ENCODE measurements at places on chromosomes 7 and 10.

- no peak for DNase-seq
Measured at GRCh38 chr7:85521108-85521694, 334.3 kb upstream of the SEMA3D start.

GRCh38 chr10:115052226-115052625, 40.9 kb upstream of the ATRNL1 start:
- no peak for DNase-seq

DNA sequence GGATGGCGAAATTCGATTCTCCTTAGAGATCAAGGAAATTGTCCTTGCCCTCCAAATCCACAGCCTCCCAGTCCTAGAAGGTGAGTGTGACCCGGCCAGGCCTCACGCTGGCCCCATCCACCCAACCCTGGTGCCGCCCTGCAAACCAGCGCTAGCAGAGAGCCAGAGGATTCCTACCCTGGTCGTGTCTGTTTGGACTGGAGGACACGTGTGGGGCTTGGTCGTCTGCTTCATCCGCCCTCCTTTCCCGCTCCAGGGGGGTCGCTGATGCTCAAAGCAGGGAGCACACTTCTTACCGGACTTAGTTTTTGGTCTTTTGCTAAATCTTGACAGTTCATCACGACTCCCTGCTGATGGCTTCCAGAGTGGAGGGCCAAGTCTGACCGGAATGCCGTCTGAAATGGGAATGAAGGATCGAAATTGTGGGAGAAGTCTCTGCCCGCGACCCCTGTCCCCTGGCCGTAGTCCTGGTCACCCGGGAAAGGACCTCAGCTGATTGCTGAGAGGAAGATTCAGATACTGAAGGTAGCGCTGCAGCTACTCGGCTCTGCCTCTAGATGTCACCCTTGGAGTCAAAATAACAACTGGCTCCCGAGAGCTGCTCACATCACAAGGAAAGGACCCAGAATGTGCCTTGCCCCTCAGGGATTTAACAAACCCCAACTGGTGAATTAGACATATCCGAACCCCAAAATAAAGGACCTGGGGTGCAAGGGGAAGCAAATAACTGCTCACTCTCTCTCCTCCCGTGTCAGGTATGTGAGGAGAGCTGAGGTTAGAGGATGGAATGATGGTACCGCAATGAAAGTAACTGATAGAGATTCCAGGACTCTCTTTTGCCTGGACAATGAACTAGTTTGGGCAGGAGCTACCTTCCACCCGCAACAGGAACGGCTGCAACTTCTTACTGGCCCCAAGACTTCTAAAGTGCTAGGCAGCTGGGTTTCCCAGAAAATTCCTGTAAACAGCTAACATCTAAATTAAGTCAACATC, 23.5 kb upstream of the ORC5 start:
- DNase-seq: peak; percentile 33

GRCh38 chr7:5629941-5630340, 151.5 kb downstream of the RNF216 start:
- peak; percentile 46 for DNase-seq

DNA sequence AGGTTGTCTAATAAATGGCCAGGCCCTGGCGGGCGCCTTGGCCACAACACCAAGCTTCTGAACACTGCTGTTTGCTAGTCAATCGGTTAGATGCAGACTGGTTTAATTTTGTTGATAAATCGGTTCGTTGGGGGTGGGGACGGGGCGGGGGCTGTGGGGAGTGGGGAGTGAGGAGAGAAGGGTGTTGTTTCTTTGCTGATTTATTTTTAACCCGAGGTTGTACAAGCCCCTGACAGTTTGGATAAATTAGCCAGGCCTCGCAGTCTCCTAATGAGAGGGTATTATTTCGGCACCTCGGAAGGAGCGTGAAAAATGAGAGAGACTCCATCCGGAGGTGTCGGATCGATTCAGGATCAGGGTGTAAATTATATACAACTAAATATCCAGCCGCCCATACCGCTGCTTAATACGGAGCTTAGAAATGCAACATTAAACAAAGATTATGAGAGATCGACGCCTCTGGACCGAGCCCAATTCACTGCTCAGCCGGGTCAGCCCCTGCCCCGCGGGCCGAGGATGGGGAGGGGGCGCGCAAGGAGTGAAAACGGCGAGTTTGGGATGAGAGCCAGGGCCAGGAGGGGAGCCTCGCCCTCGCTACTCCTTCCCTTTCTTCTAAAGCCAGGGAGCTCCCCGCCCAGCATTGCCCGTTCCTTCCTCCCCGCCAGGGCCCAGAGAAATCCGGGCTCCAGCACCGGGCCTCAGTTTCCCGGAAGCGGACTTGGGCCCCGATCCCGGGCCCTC, 8.0 kb downstream of the UNCX start:
- DNase-seq: no peak

DNA sequence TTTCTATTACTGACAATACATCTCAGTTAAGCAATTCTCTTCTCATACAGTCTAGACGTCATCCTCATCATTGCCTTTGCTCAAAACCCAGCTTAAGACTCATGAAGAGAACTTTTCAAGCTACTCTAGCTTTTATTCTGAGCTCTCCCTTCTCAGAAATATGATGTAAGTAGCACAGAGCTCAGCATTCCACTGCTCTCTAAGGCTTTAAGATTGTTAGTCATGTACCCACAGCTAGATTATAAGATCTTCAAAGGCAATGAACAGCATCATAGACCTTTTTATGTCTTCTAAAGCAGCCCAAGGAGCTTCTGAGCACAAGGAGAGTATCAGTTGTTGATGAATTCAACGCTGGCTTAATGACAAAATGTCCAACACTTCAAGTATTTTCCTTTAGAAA, 119.3 kb downstream of the NRP1 start:
- peak; percentile 98 for DNase-seq

DNA sequence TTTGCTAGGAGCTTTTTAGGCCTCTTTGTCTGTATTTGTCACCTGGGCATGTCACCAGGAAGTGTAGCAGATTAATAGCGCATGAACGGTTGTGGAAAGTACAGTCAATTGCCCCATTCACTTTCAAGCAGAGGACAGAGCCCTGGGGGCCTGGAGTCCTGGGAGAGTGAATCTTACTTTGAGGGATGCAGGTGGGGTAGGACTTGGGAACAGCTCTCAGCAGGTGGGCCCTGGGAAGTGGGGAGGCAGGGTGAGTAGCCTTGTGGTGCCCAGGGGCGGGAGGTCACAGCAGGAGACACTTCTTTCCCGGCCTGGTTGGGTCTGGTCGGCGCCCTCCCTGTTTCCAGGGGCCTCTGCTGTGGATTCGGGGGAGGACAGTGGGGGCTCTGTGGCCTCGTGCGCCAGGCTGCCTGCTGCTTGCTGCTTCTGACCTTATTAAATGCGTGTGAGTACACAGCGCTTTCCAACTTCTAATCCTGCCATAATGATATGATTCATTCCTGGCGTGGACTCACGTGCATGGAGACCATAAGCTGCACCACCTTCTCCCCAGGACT, 51.6 kb upstream of the AQP1 start:
- DNase-seq: no peak

DNA sequence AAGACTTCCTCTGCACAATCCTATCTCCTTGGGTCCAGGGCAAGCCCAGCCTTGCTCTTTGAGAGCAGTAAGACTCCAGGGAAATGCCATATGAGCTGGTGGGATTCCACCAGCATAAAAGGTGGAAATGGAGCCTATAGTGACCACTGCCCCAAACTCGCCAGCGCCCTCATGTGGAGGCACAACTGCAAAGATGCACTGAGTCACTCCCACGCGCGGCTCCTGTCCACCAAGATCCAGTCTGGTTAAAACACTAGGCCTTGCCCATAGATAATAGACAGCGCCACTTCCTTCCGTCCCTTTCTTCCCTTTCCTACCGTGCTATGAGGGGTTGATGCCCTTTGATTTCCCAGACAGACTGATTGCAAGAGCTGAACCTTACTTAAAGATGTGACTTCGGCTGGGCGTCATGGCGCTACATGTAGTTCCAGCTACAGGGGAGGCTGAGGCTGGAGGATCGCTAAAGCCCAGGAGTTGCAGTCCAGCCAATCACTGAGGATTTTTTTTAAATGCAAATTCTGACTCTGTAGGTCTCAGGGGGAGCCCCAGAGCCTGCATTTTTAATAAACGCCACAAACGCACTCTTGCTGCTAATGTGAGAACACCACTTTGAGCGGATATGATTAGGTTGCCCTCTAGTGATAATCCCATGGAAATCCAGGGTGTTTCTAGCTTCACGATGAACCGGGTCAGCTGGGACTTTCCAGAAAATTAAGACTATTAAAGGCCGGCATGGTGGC, 136.5 kb downstream of the EPC1 start:
- DNase-seq: peak; percentile 68

DNA sequence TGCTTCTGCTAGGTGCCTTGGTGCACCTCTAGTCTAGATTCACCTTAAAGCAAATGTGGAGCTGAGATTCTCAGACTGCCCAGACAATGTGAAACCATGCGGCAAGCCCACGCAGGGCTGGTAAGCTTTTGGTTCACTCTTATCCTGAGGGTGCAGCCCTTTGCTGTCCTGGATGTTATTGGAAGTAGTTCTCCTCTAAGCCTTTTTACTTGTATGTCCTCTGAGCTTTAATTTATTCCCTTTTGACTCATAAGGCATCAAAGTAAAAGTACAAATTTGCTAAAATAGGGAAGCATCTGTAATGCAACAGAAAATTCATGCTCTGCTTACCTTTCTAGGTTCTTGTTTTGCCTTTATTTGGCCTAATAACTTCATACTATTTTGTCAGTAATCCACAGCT, 186.8 kb downstream of the MACC1 start:
- no peak for DNase-seq

DNA sequence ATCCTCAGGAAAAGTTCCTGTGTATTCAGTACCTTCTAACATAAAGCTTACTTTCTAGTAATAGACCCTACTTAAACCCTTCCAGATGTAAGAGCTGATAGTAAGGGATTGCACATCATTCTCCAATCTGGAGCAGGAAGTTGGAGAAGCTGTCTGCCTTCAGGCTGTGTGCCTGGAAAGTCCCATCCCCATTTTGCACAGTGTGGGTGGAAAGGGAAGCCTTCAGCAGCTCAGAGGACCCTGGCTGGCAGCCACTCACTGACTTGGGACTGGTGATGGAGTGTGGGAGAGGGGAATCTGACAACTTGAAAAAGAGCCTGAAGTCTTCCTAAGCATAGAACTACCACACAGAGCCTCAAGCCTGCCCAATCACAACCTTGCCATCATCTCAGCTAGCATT, 164.1 kb upstream of the ADO start:
- DNase-seq: no peak

DNA sequence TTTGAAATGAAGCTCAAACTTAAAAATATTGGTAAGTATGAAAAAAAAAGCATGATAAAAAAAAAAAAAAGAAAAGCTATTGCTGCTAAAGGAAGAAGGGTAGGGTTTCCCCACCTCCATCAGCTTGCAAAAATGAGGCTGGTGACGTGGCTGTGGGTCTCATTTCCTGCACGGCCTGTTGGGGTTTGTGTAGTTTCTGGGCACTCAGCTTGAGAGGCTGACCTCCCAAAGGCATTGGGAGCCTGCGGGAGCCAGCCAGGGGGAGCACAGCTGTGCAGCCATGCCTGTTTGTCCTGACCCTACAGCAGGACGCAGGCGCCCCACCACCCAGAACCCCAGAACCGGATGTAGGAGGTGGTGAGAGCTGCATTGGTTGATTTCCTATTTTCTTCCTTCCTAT, 48.8 kb upstream of the CARD11 start:
- no peak for DNase-seq

DNA sequence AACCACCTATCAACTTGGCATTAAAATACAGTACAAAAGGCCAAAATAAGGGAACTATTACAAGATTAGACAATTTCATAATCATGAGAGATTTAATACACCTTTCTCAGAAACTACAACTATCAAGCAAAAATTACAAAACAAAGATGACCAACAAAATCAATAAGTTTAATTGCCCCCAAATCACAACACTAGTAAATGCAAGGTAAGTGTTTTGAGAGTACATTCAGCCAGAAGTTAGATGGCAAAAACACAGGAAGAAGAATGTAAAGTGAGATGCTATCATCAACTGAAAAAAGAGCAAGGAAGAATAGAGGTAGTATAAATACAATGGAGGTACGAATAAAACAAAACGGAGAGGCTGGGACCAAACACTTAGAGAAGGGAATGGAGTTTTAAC, 3.2 kb downstream of the PNPLA8 start:
- DNase-seq: no peak

GRCh38 chr7:116863936-116864500, 1.6 kb downstream of the CAPZA2 start:
- DNase-seq: no peak

GRCh38 chr7:29567174-29567573, 3.5 kb downstream of the PRR15 start:
- no peak for DNase-seq
